ENCODE measurements at places on chromosomes 2 and 18. TPM values are rescaled to one million over a fixed set of nuclear protein-coding genes. Genes with fewer than 3 reads are reported as not detected.

DNA sequence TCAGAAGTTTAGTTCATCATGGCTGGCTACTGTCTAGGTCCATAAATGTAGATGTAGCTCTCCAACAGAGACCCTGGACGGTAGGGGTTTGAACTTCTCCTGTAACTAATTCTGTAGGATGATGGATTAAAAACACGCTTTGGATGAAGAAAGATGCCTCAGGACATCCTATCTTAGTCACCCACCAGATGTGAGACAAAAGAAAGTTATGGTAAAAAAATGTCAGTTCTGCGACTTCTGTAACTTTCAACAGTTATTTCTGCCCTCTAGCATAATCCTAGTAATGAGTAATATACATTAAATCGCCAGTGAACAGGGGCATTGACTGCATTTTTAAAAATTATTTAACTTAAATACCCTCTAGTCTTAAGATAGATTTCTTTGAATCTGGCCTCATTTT is 210.1 kb upstream of the LRATD1 start:
- no peaks in the 10 kb centered on the region for H3K36me3 ChIP-seq
- H3K27me3 ChIP-seq, result no peaks in the 10 kb centered on the region
- no peak overlapping the region for H3K4me3 ChIP-seq
- no peaks in the 10 kb centered on the region for H3K4me1 ChIP-seq
- no peak overlapping the region for H3K27ac ChIP-seq

GRCh38 chr18:76274468-76275289 is 220.4 kb downstream of the ZNF516 start:
- H3K27ac ChIP-seq, result no peak overlapping the region
- H3K4me3 ChIP-seq, result no peak overlapping the region
- no peaks in the 10 kb centered on the region for H3K36me3 ChIP-seq
- no peaks in the 10 kb centered on the region for H3K4me1 ChIP-seq
- peaks cover 29% of the 10 kb centered on the region for H3K27me3 ChIP-seq

The CRYGC gene
- not detected for total RNA-seq

DNA sequence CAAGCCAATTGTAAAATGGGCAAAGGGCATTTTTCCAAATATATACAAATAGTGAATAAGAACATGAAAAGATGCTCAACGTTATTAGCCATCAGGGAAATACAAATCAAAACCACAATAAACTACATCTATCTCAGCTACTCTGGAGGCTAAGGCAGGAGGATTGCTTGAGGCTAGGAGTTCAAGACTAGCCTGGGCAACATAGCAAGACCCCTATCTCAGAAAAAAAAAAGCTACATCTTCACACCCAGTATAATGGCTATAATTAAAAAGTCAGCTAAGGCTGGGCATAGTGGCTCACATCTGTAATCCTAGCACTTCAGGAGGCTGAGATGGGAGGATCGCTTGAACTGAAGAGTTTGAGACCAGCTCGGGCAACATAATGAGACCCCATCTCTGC is 12.6 kb upstream of the NCL start:
- no peak overlapping the region for H3K27ac ChIP-seq
- no peak for DNase-seq
- H3K27me3 ChIP-seq, result no peaks in the 10 kb centered on the region
- no peaks in the 10 kb centered on the region for H3K36me3 ChIP-seq
- no peaks in the 10 kb centered on the region for H3K4me1 ChIP-seq

The DYNAP gene
- not detected for total RNA-seq

The ZSCAN30 gene
- 11.5 TPM for total RNA-seq
